ENCODE measurements at places on chromosomes 16 and 17. TPM values are rescaled to one million over a fixed set of nuclear protein-coding genes. Genes with fewer than 3 reads are reported as not detected.
A peak's percentile ranks its signal among the peaks of the same experiment; 100 is the strongest.

- DNase-seq: no peak
Observed at GRCh38 chr16:27759967-27760788, 210.2 kb downstream of the KATNIP start.

GRCh38 chr17:65027305-65027704 lies 29.2 kb downstream of the GNA13 start:
- peak; percentile 65 for DNase-seq

DNA sequence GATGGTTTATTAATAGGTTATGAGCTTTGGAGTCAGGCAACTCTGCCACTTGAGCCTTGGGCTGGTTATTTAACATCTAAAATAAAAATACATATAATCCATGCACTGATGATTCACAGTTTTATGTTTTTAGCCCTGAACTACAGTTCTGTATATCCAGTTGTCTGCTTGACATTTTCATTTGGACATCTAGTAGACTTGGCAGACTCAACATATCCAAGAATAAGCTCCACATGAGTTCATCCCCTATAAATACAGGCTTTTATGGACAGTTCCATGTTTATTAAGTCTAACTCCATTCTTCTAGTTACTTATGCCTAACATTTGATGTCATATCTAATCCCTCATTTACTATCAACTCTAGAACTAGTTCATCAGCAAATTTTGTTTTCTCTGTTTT lies 174.2 kb downstream of the KIF2B start:
- DNase-seq: no peak

DNA sequence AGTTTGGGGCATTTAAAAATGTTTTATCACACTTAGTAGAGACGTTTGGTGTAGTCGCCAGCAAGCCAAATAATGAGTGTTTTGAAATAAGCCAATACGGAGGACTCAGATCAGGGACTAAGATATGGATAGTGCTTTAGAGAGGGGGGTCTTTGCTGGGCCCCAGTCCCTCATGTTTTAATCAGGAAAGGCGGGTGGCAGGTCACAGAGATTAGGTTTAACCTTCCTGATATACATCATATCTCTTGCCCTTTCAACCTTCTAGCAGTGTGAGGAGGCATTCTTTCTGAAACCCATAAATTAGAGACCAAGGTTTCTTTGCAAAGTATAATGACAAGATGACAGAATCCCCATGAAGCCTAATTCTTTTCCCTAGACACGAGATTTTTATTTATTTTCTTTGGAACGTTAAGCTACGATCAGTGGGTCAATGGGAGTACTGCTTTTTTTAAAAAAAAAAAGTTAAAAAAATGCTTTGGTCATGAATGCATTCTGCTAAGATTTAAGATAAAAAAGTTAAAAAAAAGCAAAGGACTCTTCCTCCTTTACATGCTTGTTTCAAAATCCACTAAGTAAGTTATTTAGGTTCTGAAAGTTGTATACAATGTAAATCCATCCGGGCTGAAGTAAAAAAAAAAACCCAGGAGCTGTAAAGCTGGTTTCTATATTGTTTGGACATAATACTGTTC lies 572.1 kb upstream of the SALL1 start:
- DNase-seq: no peak

GRCh38 chr16:87342978-87343752 lies 26.0 kb upstream of the C16orf95 start:
- DNase-seq: no peak

- DNase-seq: no peak
Observed at GRCh38 chr16:69436896-69437295, 12.5 kb downstream of the CYB5B start.

DNA sequence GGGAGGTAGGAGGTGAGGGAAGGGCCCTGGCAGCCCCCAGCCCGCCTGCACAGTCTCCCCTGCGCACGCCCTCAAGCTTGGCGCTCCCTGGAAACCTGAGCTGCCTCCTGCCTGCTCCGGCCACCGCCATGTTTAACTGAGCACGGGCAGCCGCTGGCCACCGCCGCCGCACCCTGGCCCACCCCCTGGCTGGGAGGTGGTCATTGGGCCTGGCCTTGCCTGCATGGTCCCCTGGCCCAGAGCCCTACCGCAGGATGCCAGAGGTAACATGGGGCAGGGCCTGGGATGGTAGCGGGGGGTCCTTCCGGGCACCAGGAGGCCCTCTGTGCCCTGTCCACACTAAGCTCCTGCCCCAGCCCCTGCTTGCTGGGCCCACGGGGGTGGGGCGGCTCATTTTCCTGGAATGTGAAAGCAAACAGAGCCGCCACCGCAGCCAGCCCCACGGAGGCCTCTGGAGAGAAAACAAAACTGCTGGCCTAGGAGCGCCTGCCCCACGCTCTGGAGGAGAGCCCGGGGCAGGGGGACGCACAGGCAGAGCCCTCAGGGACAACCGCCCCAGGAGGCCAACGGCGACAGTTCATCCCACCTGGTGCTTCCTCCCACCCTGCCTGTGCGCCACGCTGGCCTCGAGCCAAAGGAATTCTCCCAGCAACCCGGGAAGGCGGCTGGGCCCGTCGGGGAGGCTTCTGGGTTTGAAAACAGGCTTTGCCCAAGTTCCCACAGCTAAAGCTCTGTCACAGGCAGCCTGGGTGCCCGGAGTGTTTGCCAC lies 8.9 kb downstream of the NHERF2 start:
- DNase-seq: peak; percentile 81

The TP53TG3 gene
- not detected for total RNA-seq

The EMP2 gene
- total RNA-seq: 32.4 TPM

The FOXN1 gene
- not detected for total RNA-seq

The GDPD3 gene
- total RNA-seq: 1.3 TPM

The NPIPB9 gene
- 0.86 TPM for total RNA-seq
